ENCODE measurements at places on chromosomes 2 and 18.
A peak's percentile ranks its signal among the peaks of the same experiment; 100 is the strongest.

DNA sequence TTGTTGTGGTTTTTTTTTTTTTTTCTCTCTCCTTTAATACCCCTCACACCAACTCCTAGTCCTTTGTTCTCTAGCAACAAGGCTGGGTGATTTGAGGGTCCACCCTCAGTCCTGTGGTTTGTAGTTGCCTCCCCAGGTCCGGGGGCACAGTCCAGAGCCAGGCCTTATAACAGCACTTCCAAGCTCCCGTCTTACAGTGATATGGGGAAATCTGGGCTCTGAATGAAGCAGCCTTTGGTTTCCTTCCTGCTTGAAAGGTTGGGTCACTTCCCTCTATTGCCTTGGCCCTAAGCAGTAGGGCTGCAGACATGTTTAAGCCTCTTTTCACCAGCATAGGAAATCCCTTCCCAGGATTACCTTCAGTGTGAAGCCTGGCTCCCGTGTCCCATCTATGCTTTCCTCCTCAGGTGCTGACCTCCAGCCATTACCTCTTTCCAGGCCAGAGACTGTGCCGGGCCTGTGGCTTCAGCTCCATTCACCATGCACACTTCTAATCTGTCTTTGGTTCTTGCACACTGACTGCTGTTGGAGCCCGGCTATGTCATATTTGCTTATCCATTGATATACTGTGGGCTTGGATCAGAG, 21.2 kb upstream of the NTSR2 start:
- DNase-seq = no peak

DNA sequence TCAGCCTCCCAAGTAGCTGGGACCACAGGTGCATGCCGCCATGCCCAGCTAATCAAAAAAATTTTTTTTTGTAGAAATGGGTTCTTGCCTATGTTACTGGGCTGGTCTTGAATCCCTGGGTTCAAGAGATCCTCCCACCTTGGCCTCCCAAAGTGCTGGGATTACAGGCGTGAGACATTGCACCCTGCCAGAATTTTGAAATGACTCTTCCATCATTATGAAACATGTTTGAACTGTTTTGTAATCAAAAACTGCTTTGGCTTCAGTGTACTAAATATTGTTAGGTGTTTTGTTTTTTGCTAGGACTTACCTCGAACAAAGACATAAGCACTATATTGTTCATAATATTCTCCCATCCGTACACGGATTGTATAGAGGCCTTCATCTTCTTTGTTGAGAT, 55.8 kb downstream of the MYOM1 start:
- DNase-seq = no peak

GRCh38 chr2:233352141-233352842, 2.0 kb upstream of the DGKD start:
- no peak for DNase-seq

DNA sequence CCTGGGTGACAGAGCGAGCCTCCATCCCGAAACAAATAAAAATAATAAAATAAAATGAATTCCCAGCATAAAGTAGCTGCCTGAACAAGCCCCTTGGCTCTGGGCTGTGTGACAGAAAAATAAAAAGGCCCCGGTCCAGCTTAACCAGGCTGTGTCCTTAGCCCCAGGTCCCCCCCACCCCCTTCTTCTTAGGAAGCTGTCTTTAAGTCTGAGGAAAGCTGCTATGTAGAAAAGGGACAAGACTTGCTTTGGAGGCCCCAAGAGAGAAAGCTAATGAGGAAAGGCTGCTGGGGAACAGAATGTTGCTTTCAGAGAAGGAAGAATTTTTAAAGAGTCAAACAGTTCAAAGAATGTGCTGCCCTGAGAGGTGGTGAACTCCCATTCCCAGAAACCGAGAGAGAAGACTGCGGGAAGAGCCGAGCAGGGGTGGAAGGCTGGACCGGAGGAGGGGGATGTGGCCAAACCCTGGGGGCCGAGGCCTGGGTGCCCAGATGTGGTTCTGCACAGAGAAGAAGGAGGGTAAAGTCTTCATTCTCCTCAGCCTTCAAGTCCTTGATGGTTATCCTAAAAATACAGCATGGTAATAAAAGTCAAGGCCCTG, 61.9 kb downstream of the CENPO start:
- no peak for DNase-seq

GRCh38 chr2:104834431-104835153, 19.3 kb upstream of the POU3F3 start:
- DNase-seq = no peak

GRCh38 chr2:165898381-165898780, 55.2 kb downstream of the TTC21B start:
- no peak for DNase-seq

GRCh38 chr2:46175419-46175818, 121.8 kb upstream of the EPAS1 start:
- DNase-seq = no peak

- DNase-seq = no peak
Measured at GRCh38 chr2:219661197-219661954, 33.9 kb downstream of the SLC4A3 start.

DNA sequence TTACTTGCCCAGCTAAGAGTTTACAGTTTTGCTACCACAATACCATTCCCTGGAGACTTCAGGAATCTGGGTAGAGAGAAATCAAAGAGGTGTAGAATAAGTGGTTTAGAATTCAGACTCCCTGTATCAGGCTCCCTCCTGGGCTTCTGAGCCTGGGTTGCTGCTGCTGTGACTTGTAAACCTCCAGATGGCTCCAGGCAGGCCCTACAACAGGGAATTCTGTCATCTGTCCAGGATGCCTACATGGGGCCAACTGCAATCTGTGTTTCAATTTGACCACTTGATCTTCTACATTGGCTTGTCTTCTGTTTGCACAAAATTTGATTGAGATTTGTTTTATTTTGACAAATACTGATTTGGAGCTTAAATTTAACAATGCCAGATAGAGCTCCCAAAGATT, 183.9 kb downstream of the RAD51AP2 start:
- DNase-seq = no peak

DNA sequence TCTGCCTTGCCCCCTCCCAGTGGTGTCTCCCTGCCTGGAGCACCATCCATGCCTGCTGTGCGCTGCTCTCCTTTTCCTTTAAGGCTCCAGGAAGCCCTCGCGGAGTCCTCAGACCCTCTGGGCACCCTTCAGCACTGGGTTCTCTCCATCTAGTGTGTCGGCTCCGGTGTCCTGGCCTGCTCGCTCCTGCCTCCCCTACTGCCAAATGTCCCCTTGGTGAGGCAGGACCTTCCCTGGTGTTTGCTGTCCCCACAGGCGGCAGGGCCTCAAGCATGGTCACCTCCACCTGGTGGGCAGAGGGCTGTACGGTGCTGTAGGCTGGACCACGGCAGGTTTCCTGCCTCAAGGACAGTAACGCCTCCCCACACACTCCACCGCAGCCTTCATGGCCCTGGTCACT, 90.2 kb downstream of the DGKD start:
- no peak for DNase-seq

DNA sequence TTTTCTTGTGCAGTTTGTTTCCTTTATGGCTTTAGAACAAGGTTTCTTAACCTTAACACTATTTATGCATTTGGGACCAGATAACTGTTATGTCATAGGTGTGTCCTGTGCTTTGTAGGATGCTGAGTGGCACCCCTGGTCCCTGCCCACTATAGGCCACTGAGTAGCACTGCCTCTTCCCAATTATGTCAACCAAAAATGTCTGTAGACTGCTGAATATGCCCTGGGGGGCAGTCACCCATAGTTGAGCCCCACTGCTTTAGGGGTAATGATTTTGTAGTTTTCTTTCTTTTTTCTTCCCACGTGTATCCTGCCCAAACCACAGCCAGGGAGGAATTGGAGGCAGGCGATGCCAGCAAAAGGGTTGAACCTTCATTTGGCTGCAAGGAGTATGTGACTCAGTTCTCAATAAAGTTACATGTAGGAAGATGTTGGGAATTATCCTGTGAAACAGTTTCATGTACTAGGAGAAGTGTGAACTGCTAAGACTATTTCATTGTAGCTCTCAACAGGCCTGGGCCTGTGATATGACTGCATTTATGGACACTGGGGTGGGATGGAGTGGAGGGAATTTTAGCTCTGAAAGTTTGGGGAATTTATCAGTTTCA, 65.7 kb downstream of the FMNL2 start:
- no peak for DNase-seq

DNA sequence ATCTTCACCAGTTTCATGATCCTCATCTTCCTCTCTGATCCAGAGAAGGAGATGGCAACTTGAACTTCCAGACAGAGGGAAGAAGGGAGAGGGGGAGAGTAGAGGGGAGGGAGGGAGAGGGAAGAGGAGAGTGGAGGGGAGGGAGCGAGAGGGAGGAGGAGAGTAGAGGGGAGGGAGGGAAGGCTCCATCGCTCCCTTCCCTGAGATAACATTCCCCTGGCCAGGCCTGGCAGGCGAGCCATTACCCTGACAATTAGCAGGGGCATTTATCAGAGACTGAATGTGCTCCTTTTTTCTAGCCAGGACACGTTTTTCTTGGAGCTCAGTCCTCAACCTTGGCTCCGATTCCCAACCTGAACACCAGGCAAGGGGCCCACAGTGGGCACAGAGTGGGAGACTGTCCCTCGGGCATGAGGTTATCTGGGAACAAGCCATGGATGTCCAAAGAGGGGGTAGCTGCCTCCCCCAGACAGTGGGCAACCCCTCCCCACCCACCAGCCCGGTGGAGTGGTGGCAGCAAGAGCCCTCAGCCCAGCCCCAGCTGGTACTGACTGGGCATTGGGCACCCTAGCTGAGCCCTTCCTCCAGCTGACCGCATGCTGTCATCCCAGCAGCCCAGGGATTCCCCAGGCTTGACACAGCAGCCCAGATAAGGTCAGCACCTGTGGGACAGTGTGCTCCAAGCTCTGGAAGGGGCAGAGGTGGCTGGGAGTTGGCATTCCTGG, 81.8 kb downstream of the TNS1 start:
- no peak for DNase-seq

DNA sequence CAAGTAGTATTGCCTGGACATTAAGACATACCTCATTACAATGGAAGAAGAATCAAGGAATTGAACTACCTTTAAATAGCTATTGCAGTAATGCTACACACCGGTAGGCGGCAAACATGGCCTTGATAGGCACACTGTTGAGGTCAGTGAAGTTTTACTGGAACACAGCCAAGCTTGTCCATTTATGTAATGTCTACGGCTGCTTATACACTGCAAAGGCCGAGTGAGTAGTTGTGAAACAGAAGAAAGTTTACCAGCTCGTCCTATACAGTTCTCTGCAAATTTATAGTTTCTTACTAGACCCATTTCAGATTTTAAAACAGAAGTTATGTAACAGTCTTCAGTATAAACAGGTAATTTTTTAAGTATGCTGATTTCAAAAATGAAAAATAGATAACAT, 38.8 kb downstream of the PPP4R1 start:
- peak; percentile 52 for DNase-seq

DNA sequence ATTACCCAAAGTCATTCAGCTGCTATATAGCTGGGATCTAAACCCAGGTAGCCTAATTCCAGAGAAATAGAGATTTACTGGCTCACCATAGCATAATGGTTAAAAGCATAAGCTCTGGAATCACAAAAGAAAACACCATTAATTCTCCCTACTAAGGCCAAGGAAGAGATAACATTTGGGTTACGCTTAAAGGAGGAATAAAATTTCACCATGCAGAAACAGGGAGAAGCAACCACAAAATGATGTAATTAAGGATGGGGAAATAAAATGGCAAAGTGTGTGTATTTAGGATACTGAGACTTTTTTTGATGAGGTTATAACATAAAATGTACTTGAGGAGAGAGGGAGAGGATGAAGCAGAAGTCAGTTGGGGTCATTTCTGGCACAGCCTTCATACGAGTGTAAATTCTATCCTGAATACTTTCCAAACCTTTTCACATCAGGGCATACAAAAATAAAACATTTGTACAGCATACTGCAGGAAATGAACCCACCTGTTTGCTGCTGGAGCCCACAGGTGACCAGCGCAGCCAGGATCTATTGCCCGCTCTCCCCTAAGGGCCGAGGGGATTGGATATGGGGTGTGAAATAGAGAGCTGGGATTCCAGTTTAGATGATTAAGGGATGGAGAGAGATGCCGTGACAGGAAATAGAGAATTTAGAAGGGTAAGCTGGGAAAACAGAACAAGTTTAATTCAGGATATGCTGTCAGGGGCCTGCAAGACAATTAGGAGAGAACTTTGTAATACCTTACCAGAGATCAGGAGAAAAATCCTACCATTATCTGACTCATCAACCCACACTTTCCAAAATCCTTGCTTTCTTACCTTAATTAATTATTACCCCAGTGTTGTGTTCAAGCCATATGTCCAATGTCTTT, 43.8 kb upstream of the SERTAD2 start:
- no peak for DNase-seq

GRCh38 chr2:16522031-16522831, 143.4 kb downstream of the CYRIA start:
- DNase-seq = no peak

GRCh38 chr18:8750954-8751415, 45.6 kb downstream of the MTCL1 start:
- DNase-seq = no peak

GRCh38 chr2:30978044-30978443, 160.2 kb downstream of the GALNT14 start:
- DNase-seq = no peak

- no peak for DNase-seq
Measured at GRCh38 chr2:183474912-183475695, 350.9 kb downstream of the NUP35 start.

DNA sequence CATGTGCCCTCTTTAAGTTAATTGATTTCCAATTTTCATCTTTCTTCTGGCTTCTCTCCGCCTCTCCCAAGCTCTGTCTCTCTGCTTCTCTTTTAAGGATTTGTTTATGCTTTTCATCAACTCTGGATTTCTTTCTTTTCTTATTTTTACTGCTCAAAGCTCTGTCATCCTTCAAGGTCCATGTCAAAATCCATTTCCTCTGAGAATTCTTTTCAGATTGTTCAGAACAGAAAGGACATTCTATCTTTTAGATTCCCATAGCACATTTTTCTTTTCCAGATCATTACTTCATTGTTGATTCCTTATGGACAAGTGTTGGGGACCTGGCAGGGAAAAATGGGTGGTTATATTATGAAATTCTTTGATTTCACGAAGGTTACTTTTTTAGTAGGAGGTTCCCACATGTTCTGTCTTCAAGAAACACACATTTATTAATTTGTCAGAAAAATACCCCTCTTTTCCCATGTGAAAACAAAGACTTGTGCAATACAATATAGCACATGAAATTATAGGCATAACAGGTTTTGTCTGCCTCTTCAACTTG, 12.3 kb downstream of the PMAIP1 start:
- no peak for DNase-seq

DNA sequence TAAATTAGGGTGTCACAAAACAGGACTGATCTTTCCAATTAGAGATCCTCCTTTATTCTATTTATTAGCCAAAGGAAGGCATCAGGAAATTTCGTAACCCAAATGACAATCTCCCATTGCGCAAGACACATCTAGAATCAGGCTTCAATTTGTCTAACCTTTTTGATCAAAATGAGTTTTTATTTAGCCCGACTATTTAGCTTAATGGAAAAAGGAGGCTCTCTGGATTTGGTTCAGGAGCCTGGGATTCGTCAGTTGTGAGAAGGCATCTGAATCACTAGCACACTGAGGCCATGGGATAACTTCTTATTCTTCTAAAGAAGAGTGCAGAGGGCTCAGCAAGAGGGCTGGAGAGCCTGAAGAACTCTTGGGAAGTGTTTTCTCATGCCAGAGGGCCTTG, 332.1 kb upstream of the ETAA1 start:
- DNase-seq = no peak
